ENCODE measurements at places on chromosomes 12 and 14.

DNA sequence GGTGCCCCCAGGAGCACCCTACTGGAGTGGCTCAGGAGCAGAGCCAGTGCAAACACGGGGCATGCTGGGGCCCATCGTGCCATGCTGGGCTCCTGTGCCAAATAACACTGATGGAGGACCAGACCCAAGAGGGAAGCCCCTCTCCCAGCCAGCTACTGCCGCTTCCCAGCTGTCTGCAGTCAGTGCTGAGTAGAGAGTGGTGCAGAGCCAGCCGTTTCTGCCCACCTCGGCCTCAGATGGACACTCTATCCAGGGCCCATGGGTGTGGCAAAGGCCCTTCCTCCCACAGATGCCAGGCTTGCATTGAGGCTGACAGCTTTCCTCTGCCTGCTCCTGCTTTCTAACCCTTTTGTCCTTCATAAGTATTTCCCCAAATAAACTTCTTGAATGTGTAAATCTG, 13.2 kb downstream of the CLBA1 start:
- no peak overlapping the region for H3K4me3 ChIP-seq
- no peak overlapping the region for H3K27ac ChIP-seq
- no peaks in the 10 kb centered on the region for H3K4me1 ChIP-seq
- DNase-seq = no peak

DNA sequence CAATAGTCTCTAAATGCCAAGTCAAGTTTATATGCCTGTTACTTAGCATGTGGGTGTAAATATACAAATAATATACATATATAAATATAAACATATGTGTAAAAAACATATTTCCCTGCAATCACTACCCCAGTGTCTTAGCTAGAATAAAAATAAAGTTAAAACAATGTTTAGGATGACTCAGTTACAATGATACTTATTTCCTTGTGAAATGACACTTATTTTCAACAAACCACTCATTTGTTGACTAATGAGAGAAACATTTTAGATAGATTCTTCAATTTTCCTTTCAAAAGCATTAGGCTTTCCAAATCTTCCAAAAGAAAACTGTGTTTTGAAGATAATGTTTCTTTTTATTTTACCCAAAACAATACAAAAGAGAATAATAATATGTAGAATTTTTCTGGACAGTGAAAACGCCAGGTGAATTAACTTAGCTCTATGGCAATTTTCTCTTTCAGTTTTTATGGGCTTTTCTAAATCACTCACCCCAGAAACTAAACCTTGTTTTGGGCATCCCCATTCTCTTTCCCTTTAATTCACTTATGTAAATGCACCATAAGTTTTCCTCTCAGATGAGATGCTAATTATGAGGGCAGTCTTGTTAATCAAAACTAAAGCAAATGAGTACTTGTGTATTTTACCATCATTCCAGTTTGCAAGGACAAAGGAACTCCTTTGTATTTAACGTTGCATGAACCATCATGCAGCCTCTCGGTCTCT, 465.9 kb downstream of the BCAT1 start:
- no peak overlapping the region for H3K27ac ChIP-seq
- DNase-seq = no peak
- H3K27me3 ChIP-seq = no peaks in the 10 kb centered on the region
- no peaks in the 10 kb centered on the region for H3K4me1 ChIP-seq
- H3K4me3 ChIP-seq = no peak overlapping the region

DNA sequence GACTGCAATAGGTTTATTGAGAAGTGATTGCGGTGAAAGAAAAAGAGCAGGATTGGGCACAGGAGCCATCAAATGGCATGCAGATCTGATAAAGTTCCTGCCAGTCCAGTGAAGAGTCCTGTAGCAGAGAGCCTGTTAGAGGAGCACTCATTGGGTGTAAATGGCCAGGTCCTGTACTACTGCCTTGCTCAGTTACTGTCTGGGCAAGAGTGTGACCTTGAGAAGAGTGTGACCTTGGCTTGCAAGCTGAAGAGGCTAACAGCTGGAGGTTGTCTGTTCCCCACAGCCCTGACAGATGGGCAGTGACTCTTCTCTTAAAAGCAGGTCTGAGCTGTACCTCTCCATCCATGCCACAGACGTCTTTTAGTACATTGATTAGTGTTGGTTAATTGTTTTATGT, 148.6 kb upstream of the SLC38A2 start:
- no peaks in the 10 kb centered on the region for H3K36me3 ChIP-seq
- no peak overlapping the region for H3K4me3 ChIP-seq
- H3K4me1 ChIP-seq = peaks cover 10% of the 10 kb centered on the region
- H3K27ac ChIP-seq = no peak overlapping the region
- no peak for DNase-seq

DNA sequence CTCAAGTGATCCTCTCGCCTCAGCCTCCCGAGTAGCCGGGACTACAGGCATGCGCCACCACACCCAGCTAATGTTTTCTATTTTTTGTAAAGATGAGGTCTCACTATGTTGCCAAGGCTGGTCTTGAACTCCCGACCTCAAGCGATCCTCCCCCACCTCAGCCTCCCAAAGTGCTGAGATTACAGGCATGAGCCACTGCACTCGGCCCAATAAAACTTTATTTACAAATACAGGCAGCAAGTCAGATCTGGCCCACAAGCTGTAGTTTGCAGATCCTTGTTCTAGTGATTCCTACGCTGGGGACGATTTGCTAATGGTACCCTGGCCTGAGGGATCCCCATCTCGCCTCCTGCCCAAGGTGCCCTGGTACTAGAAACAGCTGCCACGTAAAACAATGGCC, 74.6 kb downstream of the CCDC88C start:
- H3K36me3 ChIP-seq = peaks cover 51% of the 10 kb centered on the region
- H3K27ac ChIP-seq = no peak overlapping the region
- no peaks in the 10 kb centered on the region for H3K27me3 ChIP-seq
- H3K4me1 ChIP-seq = peaks cover 3% of the 10 kb centered on the region
- no peak overlapping the region for H3K4me3 ChIP-seq

GRCh38 chr12:109016016-109016415, 4.9 kb downstream of the SVOP start:
- H3K4me1 ChIP-seq = peaks cover 4% of the 10 kb centered on the region
- no peak overlapping the region for H3K27ac ChIP-seq
- H3K27me3 ChIP-seq = peaks cover 7% of the 10 kb centered on the region
- H3K4me3 ChIP-seq = no peak overlapping the region

- no peak for DNase-seq
- H3K27ac ChIP-seq = no peak overlapping the region
- no peaks in the 10 kb centered on the region for H3K27me3 ChIP-seq
- no peaks in the 10 kb centered on the region for H3K36me3 ChIP-seq
- H3K4me1 ChIP-seq = no peaks in the 10 kb centered on the region
Observed at GRCh38 chr12:44960856-44961255, 84.7 kb upstream of the NELL2 start.

- H3K36me3 ChIP-seq = no peaks in the 10 kb centered on the region
- H3K4me1 ChIP-seq = peaks cover 4% of the 10 kb centered on the region
- H3K27ac ChIP-seq = no peak overlapping the region
- DNase-seq = no peak
- H3K4me3 ChIP-seq = no peak overlapping the region
- no peaks in the 10 kb centered on the region for H3K27me3 ChIP-seq
Observed at GRCh38 chr12:1469070-1469469, 125.3 kb downstream of the FBXL14 start.

DNA sequence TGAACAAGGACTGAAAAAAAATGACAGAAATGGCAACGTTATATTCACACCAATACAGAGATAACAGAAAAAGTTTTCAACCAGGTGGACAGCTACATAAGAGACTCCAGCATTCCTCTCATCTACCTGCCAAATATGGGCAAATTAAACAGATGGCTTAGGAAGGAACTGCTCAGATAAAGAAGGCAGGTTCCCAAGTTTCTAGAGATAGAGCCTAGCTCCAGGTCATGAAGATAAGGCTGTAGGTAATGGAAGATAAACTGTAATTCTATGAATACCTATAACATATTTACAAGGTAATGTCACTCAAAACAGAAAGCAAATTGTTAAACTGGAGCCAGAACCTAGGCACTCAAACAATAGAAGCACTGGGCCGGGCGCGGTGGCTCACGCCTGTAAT, 42.5 kb downstream of the GIT2 start:
- no peak overlapping the region for H3K27ac ChIP-seq
- no peaks in the 10 kb centered on the region for H3K27me3 ChIP-seq
- peaks cover 70% of the 10 kb centered on the region for H3K36me3 ChIP-seq
- H3K4me3 ChIP-seq = no peak overlapping the region

- no peak for DNase-seq
- no peaks in the 10 kb centered on the region for H3K36me3 ChIP-seq
- no peak overlapping the region for H3K4me3 ChIP-seq
- H3K4me1 ChIP-seq = no peaks in the 10 kb centered on the region
- H3K27ac ChIP-seq = no peak overlapping the region
Observed at GRCh38 chr14:24870949-24871701, 178.8 kb downstream of the STXBP6 start.

- no peaks in the 10 kb centered on the region for H3K27me3 ChIP-seq
- H3K36me3 ChIP-seq = no peaks in the 10 kb centered on the region
- no peak overlapping the region for H3K27ac ChIP-seq
Observed at GRCh38 chr12:7075939-7076338, 15.4 kb downstream of the C1S start.

DNA sequence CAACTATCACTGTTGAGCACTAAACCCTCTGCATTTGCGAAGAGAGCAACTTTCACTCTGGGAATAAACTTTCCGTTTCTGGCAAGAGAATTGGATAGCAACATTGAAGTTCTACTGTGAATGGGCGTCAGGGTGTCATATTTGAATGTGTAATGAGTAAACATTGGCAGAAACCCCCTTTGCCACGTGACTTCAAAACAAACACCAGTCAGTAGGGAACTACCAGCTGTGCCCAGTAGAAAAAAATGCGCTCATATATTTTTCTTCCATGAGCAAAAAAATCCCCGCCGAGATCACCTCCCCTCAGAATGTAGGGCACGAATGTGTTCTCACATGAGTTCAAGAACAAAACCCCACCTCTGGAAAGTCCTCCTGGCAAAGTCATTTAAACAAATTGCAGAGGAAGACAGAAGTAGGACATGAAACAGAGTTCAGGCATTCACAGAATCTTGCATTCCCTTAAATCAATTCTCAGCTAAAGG, 80.6 kb downstream of the BTG1 start:
- peak; percentile 53 for DNase-seq
- peak overlapping the region; percentile 42 for H3K27ac ChIP-seq
- H3K36me3 ChIP-seq = no peaks in the 10 kb centered on the region
- H3K27me3 ChIP-seq = no peaks in the 10 kb centered on the region

DNA sequence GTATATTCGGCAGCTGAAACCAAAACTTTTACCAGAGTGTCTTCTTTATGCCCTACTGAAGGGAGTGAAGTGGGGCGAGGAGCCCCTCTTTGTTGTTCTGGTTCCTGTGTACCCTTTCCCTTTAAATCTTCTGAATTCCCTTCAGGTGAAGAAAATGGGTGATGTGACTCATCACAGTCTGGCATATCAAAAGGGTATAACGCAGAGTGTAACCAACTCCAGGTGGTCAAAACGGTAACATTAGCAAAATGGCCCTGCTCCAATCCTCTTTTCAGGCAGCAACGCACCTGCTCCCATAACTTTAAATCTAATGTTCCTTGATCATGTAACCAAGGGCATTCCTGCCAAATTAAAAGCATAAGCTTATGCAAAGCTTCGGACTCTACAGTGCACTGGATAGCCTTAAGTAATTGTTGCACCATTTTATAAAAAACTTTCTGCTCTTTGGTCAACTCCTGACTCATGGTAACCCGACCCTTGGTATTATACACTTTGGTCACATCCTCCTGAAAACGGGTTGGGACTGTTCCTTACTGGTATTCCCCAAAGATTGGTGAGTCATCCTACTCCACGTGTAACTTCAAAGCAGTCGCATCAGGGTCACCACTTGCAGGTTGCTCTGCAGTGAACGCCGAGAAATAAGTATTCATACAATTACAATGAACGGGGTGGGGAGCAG, 83.1 kb downstream of the KCNMB4 start:
- H3K27ac ChIP-seq = no peak overlapping the region
- no peak overlapping the region for H3K4me3 ChIP-seq
- H3K4me1 ChIP-seq = no peaks in the 10 kb centered on the region
